ENCODE measurements at places on chromosomes 1 and 21.

DNA sequence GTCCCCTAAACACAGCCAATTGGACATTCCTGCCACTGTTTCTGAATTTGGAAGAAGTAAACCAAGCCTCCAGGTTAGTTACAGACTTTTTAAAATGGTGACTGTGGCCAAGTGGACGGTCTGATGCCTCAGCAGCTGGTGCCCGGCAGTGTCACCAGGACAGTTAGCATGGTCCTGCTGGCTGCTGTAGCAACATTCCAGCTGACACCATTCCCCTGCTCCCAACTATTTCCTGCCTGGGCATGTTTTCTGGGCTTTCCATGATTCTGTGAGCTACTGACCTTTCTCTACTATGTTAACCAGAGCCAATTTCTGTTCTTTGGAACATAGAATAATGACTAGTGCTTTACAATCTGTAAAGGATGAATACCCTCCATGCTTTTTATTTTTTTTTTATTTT lies 95.0 kb downstream of the TLR5 start:
- no peak for DNase-seq

GRCh38 chr1:39189592-39190041 lies 14.9 kb upstream of the MACF1 start:
- DNase-seq, result no peak

DNA sequence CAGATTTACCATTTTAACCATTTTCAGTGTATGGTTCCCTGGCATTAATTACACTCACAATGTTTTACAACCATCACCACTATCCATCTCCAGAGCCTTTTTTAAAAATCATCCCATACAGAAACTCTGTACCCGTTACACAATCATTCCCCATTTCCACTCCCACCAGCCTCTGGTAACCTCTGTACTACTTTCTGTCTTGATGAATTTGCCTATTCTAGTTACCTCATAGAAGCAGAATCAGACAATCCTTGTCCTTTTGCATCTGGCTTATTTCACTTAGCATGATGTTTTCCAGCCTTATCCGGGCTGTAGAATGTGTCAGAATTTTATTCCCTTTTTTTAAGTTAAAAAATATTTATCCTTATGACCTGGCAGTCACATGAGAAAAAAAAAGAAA lies 33.0 kb downstream of the PGM1 start:
- peak; percentile 43 for DNase-seq

GRCh38 chr1:41378222-41378621 lies 17.0 kb downstream of the FOXO6 start:
- no peak for DNase-seq

All from inflammatory macrophage treated with lipopolysaccharide for 4 hours (primary cell).